ENCODE measurements at places on chromosomes 16 and 17. TPM values are rescaled to one million over a fixed set of nuclear protein-coding genes. Genes with fewer than 3 reads are reported as not detected.

The KRT32 gene
- not detected for polyA plus RNA-seq

The RBL2 gene
- polyA plus RNA-seq: 112 TPM

The SREBF1 gene
- 43.5 TPM for polyA plus RNA-seq

The ZP2 gene
- polyA plus RNA-seq: not detected

The TRAF7 gene
- 60.6 TPM for polyA plus RNA-seq

The TLCD2 gene
- polyA plus RNA-seq: 7.1 TPM

The CEMP1 gene
- polyA plus RNA-seq: 8.0 TPM

DNA sequence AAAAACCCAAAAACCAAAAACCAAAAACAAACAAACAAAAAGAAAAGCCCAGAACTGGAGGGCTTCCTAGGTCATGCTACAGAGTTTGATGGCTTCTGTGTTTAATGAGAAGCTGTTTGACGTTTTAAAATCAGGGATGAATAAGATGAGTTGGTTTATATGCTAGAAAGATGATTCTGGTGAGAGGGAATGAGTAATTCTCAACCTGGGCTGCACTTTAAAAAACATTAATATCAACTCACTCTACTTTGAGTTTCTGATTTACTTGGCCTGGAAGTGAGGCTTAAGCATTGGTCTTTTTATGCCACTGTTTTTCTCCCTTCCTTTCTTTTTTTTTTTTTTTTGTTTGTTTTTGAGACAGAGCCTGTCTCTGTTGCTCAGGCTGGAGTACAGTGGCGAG lies 5.1 kb downstream of the RGS9 start:
- no peak for DNase-seq

DNA sequence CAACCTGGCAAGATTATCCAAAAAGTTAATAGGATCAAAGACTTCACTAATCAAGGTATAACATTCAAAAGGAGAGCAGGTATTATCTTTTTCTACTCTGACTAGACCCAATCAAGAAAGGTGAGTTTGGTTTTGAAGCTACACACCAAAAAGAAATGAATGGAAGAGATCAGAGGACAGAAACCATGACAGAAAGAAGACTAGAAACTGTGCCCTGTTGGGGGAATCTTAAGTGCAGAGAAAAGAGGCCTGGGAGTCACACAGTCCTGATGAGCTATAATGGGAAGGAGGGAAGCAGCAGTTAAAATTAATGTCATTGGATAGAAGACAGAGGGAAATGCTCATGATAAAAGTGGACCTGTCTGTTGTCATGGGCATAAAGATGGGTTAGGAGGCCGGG lies 17.3 kb downstream of the ZZEF1 start:
- DNase-seq: no peak

GRCh38 chr16:11085916-11086315 lies 141.6 kb downstream of the CLEC16A start:
- no peak for DNase-seq

DNA sequence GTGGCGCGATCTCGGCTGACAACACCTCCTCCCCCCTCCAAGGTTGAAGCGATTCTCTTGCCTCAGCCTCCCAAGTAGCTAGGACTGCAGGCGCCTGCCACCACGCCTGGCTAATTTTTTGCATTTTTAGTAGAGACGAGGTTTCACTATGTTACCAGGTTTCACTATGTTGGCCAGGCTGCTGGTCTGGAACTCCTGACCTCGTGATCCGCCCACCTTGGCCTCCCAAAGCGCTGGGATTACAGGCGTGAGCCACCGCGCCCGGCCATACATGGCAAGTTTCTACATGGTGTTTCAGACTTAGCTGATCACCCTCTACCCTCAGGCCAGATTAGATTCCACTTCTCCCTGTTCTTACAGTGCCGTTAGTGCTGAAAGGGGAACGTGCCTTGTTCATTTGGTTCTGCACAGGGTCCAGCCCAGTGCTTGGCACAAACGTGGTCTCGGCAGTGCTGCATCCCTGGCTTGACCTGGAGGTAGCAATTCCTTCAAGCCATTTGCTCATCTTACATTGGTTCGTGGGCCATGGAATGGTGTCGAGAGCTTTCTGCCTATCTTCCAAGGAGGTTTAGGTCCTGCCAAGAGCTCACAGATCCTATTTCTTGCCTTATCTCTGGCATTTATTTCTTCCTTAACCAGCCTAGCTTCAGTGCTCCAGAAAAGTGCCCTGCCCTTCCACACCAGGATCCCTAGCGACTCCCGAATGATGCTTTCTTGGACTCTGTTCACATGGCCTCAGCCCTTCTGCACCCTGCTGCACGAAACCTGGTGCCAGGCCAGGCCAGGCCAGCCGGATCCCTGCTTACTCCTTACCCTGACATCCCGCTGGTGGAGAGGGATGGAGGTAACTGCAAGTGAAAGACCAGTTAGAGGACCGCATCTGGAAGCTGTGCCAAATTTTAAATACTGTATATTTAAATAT lies 14.8 kb upstream of the AURKB start:
- DNase-seq: no peak

DNA sequence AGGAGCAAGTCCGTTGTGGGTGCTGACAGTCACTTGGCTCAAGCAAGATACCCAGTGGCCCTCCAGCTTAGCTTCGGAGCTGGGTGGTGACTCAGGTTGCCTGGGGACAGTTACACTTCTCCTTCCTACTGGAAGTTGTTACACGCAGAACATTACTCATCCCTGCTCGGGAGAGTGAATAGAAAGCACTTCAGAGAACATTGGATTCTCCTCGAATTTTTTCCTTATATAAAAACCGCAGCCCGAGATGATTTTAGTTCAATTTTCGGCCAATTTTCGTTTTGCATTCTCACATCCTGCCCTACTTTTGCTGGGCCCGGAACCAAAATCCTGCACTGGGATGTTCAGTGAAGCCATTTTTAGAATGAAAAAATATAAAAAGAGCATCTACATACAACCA lies 99.7 kb downstream of the ELAC2 start:
- no peak for DNase-seq

- DNase-seq: no peak
Observed at GRCh38 chr16:72355561-72355960, 183.6 kb upstream of the PMFBP1 start.

GRCh38 chr16:9607515-9608230 lies 516.2 kb downstream of the HAPSTR1 start:
- no peak for DNase-seq

DNA sequence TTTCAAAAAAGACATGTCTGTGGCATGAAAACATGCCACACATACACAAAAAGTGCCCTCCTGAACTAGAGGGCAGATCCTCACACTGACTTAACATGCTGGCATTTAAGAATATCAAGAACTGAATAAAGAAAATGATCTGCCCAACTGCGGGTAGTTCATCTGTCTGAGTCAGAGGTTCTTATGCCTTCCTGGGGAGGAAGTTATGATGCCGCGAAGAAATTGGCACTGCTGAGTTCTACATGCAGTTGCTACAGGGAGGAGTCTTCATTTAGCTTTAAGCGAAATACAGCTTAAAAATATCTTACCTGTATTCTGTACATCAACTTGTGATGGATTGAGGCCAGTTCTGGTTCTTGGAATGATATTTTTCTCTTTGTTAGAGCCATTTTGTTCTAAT lies 6.3 kb downstream of the ALDH3A2 start:
- no peak for DNase-seq

DNA sequence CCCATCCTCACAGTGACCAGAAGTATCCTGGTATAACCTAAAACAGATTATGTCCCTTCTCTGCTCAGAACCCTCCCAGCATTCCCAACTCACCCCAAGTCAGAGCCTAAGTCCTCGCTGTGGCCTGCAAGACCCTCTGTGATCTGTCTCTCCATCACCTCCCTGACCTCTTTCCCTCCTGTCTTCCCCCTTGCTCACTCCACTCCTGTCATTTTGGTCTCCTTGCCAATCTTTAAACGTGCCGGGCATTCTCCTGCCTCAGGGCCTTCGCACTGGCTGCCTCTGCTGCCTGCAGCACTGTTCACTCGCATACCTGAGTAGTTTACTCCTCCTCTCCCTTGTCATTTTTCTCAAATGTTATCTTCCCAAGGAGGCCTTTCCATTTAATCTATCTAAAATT lies 97.7 kb downstream of the GSG1L start:
- no peak for DNase-seq

DNA sequence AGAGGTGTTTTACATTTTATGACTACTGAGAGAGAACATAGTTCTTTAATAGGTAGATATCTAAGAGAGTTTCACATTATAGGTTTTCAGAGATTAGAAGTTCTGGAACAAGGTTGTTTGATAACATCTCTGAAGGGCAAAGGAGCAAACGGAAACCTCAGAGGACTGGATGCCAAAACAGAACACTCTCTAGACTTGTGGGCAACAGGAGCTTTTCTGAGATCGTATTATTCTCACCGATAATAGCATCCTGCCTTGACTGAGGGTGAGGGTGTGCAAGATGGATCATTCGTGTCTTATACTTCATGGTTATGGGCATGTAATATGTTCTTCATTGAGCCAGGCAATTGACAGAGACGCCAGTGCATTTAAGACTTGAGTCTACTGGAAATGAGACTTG lies 234.8 kb downstream of the IRX3 start:
- no peak for DNase-seq

GRCh38 chr17:19321481-19322128 lies 40.9 kb downstream of the B9D1 start:
- DNase-seq: no peak

DNA sequence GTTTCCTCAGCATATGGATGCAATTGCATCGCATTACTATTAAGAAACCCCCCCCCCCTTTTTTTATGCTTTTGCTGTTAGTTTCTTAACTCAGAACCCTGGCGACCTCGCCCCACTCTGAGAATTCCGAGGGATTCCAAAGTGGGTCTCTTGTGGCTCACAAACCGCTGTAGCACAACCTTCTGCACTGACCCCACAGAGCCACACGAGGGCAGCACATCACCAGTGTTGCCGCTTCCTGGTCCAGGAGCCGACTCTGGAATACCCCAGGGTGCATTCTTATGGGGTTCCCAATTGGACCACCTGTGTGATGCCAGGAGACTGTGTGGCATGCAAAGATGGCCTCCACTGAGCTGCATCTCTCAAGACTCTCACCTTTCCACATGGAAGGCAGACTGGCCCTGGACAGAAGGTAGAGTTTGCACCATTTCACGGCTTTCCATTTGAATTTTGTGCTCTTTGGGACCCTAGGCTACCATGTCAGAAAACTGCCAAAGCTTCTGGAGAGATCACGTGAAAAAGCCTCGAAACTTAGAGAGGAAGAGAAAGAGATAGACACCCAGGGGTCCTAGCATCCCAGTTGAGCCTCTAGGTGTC lies 432.7 kb upstream of the ASIC2 start:
- no peak for DNase-seq

GRCh38 chr16:68993885-68994284 lies 111.6 kb upstream of the HAS3 start:
- DNase-seq: peak; percentile 41
